Fibroblast of pulmonary artery (primary cell): ENCODE measurements at places on chromosomes 13 and 19.

GRCh38 chr13:45132369-45133064, 12.2 kb downstream of the GTF2F2 start:
- no peak for DNase-seq

GRCh38 chr13:97826421-97827012, 127.0 kb upstream of the IPO5 start:
- no peak for DNase-seq

- no peak for DNase-seq
These were observed 503.1 kb downstream of the FOXO1 start for GRCh38 chr13:40163066-40164000.

- DNase-seq = no peak
These were observed 247.8 kb downstream of the TEX29 start for GRCh38 chr13:111568290-111568689.

- DNase-seq = peak; percentile 24
These were observed 800.7 kb upstream of the SLITRK5 start for GRCh38 chr13:86870444-86870843.

DNA sequence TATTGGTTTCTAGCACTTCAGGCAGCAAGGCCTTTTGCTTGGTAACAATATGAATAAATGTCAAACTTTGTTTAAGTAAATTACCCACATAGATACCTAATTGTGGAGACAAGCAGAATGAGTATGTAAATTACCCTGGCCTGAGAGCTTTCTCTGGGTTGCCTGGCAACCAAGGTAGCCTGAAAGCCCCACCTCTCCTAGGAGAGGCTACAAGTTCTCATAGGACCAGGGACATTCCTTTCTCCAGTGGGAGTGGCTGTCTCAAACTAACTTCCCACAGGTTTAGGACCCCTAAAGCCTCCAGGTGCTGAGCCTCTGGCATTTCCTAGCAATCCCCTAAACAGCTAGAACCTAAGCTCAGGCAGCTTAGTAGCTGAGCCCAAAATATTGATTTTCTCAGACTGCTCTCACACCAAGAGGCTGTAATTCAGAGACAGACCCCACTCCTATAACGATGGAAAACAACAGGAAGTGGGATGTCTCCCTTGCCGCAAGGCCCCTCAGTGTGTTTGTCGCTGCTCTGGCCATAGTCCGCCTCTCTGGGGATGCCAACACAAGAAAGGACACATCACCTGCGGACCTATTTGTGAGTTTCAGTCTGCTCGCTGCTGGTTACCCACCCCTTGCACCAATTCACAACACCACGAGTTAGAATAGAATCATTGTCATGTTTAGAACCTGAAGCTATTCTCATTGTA, 207.3 kb downstream of the DLEU7 start:
- DNase-seq = peak; percentile 53

- peak; percentile 25 for DNase-seq
These were observed 22.3 kb downstream of the TMEM161A start for GRCh38 chr19:19115954-19116353.

DNA sequence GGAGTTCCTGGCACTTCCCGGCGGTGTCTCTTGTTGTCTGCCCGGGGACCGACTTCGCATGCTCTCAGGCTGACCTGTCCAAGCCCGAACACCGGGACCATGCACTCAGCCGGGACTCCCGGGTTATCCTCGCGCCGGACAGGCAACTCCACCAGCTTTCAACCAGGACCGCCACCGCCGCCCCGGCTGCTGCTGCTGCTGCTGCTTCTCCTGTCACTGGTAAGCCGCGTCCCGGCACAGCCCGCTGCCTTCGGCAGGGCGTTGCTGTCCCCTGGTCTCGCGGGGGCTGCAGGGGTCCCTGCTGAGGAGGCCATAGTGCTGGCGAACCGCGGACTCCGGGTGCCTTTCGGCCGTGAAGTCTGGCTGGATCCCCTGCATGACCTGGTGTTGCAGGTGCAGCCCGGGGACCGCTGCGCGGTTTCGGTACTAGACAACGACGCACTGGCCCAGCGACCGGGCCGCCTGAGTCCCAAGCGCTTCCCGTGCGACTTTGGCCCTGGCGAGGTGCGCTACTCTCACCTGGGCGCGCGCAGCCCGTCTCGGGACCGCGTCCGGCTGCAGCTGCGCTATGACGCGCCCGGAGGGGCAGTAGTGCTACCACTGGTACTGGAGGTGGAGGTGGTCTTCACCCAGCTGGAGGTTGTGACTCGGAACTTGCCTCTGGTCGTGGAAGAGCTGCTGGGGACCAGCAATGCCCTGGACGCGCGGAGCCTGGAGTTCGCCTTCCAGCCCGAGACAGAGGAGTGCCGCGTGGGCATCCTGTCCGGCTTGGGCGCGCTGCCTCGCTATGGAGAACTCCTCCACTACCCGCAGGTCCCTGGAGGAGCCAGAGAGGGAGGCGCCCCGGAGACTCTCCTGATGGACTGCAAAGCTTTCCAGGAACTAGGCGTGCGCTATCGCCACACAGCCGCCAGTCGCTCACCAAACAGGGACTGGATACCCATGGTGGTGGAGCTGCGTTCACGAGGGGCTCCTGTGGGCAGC, 661 bp downstream of the FREM2 start:
- DNase-seq = no peak

DNA sequence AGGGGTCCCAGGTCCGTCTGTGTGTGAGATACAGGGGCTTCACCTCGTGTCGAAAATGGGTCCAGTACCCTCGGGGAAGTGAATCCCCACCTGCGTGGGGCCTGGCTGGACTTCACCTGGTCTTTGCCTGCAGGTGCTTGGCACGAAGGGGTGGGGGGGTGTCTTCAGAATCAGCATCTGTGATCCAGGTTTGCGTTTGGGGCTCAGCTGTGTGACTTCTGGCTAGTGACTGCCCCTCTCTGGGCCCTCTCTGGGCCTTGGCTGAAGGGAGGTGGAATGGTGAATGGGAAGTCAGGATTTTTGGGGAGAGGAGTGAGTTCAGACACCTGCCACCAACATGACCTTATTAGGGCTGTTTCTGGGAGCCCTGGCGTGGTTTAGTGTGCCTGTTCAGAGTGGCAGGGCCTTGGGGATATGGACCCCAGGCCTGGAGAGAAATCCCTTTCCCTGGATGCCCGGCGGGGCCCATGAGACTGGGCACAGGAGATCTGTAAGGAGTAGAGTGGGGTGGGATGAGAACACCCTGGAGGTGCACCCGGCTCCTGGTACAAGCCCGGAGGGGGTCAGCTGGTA, 2.7 kb downstream of the CELF5 start:
- no peak for DNase-seq

DNA sequence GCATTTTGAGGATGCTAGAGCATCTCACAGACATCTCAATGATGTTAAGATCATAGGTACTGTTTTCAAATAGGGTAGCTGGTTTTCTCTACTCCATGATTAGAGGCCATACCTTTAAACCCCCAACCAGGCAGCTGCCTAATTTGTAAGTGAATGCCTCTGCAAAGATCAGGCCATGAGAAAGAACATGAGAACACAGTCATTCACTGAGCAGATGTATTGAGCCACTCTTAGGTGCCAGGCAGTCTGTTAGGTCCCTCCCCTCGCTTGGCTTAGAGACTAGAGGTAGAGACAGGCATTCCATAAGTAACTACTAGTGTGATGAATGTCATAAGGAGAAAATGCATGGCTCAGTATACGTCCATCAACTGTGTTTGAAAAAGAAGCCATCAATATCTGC, 410.0 kb downstream of the FGF9 start:
- no peak for DNase-seq

- DNase-seq = peak; percentile 53
These were observed 114.6 kb downstream of the KDM4B start for GRCh38 chr19:5083547-5083965.

GRCh38 chr19:44803442-44804428, 5.2 kb upstream of the BCAM start:
- no peak for DNase-seq

- peak; percentile 43 for DNase-seq
These were observed 10.3 kb upstream of the GARIN5A start for GRCh38 chr19:50486823-50487515.

- DNase-seq = no peak
These were observed 20.8 kb upstream of the C19orf12 start for GRCh38 chr19:29735829-29736228.

- no peak for DNase-seq
These were observed 174.5 kb downstream of the USP12 start for GRCh38 chr13:26996965-26997752.

DNA sequence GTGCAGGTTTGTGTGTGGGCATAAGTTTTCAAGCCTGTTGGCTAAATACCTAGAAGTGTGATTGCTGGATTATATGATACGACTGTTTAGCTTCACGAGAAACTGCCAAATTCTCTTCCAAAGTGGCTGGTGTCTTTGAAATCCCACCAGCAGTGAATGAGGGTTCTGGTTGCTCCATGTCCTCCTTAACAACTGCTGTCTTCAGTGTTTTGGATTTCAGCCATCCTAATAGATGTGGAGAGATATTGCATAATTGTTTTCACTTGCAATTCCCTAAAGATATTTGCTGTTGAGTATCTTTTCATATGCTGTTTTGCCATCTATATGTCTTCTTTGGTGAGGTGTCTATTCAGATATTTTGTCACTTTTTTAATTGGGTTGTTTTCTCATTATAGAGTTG, 390.5 kb downstream of the ZNF536 start:
- no peak for DNase-seq

GRCh38 chr13:43572656-43573360, 214.0 kb downstream of the ENOX1 start:
- DNase-seq = peak; percentile 17

GRCh38 chr13:111911754-111912452, 155.0 kb upstream of the SOX1 start:
- no peak for DNase-seq

GRCh38 chr19:4738734-4739133, 15.1 kb upstream of the DPP9 start:
- DNase-seq = no peak

- no peak for DNase-seq
These were observed 80.3 kb downstream of the EFNB2 start for GRCh38 chr13:106455190-106455589.

GRCh38 chr19:30029721-30030510, 87.9 kb downstream of the URI1 start:
- peak; percentile 63 for DNase-seq

- no peak for DNase-seq
These were observed 27.3 kb downstream of the PTPRS start for GRCh38 chr19:5313307-5313706.

DNA sequence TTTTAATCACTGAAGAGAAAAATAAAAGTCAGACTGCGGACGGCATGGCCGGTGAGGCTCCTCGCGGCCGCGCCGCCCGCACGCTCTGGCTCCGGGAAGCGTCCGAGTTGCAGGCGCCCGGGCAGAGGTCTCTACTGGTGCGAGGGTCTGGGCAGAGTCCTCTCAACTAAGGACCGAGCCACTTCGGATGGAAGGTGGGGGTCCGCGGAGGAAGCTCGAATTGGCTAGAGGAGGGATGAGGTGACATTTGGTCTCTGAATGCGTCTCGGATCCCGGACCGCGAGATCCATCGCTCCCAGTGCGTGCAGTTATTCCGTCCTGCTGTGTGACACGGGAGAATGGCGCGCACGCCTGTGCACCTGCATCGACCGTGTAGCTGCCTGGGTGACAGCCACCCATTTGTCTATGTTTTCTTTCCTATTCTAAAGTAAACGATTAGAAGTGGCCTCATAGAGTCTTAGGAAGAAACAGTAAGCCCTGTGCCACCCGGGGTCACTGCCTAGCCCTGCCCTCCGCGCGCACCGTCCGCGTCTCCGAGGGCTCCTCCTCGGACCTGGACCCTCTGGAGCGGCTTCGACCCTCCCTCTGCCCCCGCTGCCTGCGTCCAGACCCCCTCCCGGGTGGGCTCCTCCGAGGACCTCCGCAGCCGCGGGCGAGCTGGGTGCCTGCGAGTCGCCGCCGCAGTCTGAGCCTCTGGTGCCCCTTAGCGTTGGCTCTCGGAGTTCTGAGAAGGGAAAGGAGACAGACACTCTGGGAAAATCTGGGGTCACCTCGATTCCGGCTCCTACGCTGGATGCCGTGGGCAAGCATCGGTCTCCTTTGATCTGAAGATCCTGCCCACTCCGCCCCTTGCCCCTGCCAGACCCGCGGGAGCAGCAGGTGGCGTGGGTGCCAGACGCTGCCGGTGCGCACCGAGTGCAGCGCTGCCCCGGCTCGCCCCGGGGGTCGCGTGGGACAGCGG, 347.4 kb downstream of the LIG4 start:
- peak; percentile 39 for DNase-seq

- DNase-seq = no peak
These were observed 6.6 kb downstream of the PODNL1 start for GRCh38 chr19:13931391-13932148.

DNA sequence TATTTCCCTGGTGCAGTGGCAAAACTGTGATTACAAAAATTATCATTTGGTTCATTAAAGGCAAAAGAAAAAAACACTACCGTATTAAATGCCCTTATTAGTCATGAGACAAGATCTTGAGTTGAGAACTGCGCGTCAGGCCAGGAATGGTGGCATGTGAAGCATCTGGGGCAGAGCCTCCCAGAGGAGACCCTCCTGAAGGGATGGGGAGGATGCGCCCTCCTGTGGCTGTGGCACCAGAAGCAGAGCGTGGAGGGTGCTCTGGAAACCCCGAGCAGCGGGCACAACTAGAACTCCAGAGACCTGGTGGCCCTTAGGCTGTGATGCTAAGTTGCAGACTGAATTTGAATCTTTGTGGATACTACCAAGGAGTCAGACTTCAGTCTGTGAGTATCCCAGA, 11.5 kb downstream of the CUL4A start:
- DNase-seq = peak; percentile 21

- no peak for DNase-seq
These were observed 14.5 kb downstream of the SHISA2 start for GRCh38 chr13:26037302-26037701.

DNA sequence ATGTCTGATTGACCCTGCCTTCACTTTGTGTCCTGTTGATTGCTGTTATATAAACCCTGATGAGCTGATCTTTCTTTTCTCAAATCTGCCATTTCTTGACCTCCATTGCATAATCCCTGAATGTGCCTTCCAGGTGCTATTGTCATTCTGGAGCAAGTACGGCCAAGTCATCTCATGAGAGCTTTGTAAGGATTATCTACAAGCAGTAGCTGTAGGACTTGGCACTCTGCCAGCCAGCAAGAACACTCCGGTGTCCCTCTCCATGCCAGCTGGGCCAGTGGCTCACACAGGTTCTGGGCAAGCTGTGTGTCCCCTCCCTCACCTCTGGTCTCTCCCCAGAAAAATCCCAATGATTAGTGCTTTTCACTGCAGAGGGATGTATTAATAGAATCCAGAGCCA, 348.1 kb downstream of the FOXO1 start:
- peak; percentile 34 for DNase-seq

DNA sequence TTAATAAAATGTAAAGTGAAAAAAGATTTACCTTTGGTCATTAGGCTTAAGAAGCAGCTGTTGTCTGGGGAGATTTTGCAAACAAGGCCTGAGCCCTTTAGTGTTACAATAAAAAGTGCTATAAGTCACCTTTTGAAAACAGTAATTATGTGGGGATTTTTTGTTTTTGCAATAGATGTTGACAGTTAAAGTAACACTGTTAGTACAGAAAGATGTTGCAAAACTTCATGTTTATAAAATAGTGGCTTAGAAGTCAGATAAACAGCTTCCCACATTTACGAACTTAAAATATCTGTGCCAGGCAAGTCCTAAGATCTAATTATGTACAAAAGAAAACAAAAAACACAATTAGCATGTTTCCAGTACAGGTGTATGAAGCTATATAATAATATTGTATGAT, 138.0 kb upstream of the IRS2 start:
- no peak for DNase-seq
